ENCODE measurements at places on chromosomes 11 and 22. TPM values are rescaled to one million over a fixed set of nuclear protein-coding genes. Genes with fewer than 3 reads are reported as not detected.

DNA sequence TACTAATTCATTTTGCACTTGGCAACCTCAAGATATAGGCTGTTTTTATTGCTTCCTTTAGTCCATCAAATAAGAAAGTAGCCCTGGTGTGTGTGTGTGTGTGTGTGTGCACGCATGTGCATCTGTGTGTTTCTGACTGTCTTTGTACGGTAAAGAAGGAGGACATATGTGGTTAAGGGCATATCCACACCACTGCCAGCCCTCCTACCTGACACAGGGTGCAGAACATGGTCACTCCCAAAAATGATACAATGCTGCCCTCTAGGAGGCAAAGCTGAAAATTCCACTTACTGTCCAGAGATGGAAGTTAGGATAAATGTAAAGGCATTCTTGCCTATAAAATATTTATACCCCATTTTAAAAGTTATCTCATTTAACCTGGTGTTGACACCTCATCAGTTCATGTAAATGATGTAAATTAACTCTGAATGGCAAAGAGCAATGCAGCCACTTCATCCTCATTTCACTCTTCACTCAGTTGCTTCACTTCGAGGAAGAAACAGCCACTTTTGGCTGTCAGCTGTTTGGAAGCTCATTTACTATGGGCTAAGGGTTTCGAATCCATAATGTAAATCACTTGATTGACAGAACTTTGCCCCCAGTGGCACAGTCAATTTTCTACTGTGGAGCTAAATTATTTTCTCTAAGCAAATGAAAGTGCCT lies 83.1 kb upstream of the MTNR1B start:
- peak; percentile 71 for DNase-seq

DNA sequence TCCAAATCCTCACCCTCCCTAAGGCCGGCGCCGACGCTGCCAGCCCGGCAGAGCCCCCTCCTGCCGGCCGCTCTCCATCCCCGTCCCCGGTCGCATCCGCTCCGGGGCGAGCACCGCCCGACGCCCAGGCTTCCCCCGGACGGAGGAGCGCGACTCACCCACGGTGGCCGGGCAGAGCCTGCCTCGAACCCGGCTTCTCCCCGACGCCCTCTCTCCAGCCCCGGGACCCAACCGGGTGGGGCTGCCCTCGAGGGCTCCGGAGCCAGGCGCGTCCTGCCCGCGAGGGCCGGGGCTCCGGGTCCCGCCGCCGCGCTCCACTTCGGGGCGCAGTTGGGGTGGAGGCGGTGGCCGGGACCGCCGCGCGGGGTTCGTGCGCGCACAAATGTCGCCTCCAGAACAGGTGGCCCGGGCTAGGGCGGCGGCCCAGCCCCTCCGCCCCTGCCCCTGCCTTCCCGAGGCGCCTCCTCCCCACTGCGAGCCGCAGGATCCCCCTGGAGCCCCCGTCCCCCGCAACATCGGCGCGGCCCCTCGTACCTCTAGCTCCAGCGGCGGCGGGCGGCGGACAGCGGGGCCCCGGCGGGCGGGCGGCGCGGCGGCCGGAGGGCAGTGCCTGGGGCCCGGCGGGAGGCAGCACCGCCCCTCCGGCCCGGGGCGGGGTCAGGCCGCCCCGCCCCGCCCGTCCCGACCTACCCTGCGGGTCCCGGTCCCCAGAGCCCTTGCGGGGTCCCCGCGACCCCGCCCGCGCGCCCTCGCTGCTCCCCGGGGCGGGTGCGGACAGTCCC lies at the start of gene A4GALT:
Gene A4GALT, minus strand, starts transcription at position 608 of the 782 bp plus-strand sequence. CDS start 26,919 bp downstream, outside the sequence.
- DNase-seq: no peak

DNA sequence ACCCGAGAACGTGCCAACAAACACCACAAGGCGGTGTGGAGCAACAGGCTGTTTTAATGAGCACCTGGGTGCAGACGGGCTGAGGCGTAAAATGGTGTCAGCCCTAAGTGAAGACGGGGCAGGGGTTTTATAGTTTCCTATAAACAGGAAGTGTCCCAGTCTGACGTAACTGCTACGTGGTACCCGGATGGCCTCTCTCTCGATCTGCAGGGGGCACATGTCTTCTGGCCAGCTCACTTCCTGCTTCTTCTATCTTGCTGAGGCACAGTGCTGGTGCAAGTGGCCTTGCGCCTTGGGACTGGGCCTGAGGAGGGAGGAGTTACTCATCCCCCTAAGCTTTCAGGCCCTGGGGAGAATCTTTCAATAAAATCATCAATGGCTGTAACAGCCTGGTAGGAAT lies 20.9 kb downstream of the OOSP3 start:
- DNase-seq: no peak

- DNase-seq: no peak
Measured at GRCh38 chr22:16774911-16775500, 50.2 kb downstream of the XKR3 start.

DNA sequence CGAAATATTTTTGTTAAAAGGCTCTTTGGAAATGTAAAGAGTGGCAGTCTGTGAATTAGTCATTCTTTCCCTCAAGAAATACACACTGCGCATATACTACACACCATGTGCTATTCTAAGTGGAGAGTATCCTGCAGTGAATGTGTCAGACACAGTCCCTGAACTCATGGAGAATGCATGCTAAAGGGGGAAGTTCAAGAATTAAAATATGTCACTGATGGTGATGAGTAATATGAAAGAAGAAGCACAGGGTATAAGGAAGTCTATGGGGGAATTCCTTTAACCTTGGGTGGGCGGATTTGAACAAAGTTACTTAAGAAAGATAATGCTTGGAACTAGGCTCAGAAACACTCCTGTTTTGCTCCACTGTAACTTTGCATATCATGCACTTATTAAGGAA lies 153.0 kb downstream of the LRRC4C start:
- DNase-seq: no peak

GRCh38 chr11:67448220-67448609 lies 4.3 kb downstream of the GPR152 start:
- no peak for DNase-seq

DNA sequence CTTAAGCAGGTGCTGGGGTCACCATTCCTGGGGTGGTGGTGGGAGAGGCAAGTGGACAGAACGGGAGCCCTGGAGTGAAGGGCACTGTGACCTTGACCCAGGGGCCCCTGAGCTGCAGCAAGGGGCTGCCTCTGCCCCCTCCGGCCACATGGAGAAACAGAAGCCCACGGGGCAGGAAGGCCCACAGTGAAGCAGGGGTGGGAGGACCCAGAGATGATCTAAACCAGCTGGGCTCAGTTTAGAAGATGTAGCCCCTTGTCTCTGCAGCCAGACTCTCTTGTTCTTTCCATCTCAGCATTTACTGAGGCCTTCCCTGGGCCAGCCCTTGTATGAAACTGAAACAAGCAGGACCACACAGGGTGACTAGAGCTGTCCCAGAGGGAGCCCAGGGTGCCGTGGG lies 30.5 kb downstream of the WNT11 start:
- DNase-seq: no peak

GRCh38 chr11:132540581-132540980 lies 991.7 kb downstream of the OPCML start:
- DNase-seq: no peak

DNA sequence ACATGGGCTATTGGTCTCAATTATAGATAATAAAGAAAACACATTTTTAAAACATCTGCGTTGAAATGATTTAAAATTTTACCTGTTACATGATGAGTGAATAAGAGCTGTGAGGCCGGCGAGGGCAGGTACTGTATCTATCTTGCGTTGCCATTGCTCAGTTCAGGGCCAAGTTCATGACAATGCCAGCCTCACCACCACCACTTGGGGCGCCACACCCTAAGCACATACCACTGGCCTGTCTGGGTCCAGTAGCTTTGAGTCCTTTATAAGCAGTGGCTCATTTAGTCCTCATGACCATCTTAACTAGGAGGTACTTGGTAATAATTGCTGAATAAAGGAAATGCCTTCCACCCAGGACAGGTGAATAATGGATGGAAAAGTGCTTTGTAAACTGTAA lies 14.5 kb upstream of the MB start:
- DNase-seq: no peak

- DNase-seq: no peak
Measured at GRCh38 chr11:1129611-1130160, 28.1 kb upstream of the MUC5AC start.

DNA sequence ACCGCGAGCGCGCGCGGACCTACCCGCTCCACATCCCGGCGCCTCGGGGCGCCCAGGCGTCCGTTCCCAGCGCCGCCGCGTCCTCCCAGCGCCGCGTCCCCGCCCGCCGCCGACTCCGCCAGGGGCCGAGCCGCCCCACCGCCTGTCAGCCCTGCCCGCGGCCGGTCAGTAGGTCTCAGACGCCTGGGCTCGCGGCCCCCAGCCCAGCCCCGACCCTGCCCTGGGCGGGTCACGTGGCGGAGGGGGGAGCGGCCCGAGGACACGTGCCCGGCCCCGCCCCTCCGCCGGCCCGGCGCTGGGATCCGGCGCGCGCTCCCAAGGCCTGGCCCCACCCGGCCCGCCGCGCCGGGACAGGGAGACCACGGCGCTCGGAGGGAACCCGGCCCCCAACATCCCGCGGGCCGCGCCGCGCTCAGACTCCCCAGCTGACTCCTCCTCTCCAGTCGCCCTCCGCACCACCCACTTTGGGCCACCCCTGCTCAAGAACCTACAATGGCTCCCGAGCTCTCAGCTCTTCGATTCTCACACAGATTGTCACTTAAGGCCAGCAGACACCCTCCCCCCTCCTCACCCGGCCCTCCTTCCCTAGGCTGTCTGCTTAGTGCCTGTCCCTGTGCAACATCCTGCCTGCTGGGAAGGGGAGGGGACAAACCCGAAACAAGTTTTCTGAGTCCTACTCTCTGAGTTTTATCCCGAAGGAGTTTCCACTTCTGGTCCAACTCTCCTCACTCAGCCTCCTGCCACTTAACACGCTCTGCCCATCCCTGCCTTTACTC lies at the start of gene RAB3IL1:
Gene RAB3IL1, minus strand, starts transcription at position 233 of the 776 bp plus-strand sequence. Its CDS starts 199 bp downstream, at position 34.
- DNase-seq: peak; percentile 65

GRCh38 chr11:60077981-60078380 lies 10.5 kb upstream of the MS4A2 start:
- no peak for DNase-seq

DNA sequence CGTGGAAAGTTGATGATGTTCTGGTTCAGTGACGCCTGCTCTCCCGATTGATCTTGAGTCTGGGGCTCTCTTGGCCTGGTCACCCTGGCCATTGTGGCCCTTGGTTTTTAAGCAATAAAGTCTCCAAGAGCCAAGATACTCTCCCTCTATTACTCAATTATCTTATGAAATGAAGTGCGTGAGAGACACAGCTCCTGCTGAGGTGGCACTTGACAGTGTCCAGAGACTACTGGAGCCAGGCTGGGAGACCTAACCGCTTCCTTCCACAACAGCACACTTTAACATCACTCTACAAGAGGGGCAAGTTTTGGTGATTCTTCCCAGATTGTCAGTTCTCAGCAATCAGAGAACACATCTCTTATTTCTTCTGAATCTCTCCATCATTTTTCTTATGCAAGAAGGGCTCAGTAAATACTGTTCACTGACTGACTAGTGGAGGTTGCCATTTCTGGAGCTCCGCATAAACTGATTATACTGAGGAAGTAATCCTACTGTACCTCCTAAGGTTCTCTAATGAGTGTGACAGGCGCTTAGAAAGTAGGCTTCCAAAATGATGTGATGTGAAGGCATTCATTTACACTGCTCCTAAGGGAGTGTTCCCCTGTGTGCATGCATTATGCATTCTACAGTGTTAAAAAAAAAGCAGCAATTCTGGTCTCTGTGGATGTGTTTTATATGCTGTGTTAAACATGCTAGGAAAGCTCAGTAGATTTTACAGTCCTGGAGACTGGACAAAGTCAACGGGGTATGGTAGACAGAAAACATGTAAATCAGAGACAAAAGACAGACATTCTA lies 968.0 kb downstream of the OPCML start:
- no peak for DNase-seq

- DNase-seq: no peak
Measured at GRCh38 chr22:42217019-42217751, 53.3 kb downstream of the TCF20 start.

DNA sequence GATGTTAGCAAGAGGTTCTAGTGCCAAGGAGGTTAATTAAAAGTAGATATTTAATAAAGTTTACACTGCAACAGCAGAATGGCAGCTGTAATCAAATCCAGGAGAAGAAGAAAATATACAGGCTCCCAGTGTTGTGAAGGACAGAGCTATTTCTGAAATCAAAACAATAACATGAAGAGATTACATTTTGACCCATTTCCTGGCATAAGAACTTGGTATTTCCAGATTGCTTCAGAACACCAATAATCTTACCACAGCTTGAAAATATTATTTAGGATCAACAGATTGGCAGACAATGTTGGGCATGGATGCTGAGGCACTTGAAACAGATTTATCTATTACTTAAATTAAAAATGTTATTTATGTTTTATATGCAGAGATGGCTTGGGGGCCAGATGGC lies 692.5 kb downstream of the KCNA4 start:
- DNase-seq: no peak

DNA sequence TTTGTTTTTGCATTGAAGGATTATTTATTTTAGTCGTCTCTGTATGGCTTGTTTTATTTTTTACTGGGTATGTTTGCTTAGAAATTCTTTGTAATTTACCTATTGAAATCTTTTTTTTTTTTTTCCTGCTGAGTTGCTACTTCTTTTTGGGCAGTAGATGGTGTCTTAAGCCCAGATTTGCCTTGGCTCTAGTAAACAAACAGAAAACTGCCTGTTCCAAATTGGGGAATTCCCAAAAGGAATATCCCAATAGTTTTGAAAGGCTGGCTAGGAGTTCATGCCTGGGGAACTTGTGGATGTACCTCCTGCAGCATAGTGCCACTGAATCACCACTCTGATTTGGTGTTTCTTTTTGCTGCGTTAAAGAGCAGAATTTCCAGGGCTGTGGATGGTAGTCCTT lies 17.7 kb downstream of the PAMR1 start:
- no peak for DNase-seq

DNA sequence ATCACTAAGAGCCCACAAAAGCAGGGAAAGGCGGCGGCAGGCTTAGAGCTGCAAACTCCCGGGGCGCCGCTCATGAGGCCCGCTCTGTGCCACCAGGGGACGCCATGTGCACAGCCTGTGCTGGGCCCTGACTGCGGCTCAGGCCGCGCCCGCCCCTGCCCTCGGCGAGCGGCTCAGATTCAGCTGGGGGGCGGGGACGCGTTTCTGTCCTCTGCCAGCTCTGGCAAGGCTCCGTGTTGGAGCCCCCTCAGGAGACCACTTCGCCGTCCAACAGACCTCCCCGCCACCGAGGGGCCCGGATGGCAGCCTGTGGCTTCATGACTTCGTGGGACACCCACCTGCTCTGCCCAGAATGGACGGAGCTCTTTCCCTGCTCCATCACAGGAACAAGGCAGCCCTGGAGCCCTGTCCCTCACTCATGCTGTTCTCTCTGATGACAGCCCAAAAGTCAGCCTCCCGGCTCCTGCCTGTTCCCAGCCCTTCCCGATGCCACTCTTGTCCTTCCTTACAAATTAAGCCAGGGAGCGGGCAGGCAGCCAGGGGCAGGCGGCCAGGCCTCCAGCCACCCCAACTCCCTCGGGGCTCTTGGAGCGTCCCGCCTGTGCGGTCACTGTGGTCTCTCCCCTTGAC lies 69.1 kb downstream of the NAT10 start:
- DNase-seq: peak; percentile 76

Gene HBE1
- total RNA-seq: 5.6 TPM

Gene FAU
- total RNA-seq: 165 TPM

Gene PLEKHB1
- total RNA-seq: 7.4 TPM

Gene C1QTNF4
- total RNA-seq: 17.7 TPM
